ENCODE measurements at places on chromosomes 11 and 22.

GRCh38 chr11:43738600-43739409 is 58.3 kb downstream of the HSD17B12 start:
- DNase-seq, result no peak

DNA sequence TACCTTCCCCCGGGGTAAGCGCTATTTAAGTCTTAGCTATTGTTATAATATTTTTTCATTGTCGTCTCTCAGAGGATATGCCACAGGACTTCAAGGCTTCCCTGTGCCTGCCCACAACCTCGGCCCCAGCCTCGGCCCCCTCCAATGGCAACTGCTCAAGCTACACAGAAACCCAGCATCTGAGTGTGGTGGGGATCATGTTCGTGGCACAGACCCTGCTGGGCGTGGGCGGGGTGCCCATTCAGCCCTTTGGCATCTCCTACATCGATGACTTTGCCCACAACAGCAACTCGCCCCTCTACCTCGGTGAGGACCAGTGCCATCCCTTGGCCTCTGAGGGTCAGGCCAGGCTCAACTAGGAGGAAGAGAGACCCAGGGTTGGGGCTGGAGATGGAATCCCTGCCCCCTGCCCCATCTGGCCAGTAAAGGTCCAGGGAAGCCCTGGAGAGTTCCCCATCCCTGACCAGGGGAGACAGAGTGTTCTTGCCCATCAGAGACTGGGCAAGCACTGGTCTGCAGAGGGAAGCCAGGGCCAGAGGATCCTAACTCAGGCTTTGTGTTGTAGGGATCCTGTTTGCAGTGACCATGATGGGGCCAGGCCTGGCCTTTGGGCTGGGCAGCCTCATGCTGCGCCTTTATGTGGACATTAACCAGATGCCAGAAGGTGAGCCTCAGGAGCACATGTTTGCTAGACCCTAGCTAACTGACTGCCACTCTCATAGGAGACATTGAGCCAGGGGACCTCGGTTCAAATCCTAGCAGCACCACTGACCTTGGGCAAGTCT is 18.4 kb downstream of the SLCO2B1 start:
- DNase-seq, result no peak

- DNase-seq, result no peak
These were observed 43.2 kb downstream of the DKK3 start for GRCh38 chr11:11965192-11965591.

GRCh38 chr11:109267293-109268095 is 154.5 kb upstream of the C11orf87 start:
- no peak for DNase-seq
